ENCODE measurements at places on chromosomes 2 and 18. TPM values are rescaled to one million over a fixed set of nuclear protein-coding genes. Genes with fewer than 3 reads are reported as not detected.

DNA sequence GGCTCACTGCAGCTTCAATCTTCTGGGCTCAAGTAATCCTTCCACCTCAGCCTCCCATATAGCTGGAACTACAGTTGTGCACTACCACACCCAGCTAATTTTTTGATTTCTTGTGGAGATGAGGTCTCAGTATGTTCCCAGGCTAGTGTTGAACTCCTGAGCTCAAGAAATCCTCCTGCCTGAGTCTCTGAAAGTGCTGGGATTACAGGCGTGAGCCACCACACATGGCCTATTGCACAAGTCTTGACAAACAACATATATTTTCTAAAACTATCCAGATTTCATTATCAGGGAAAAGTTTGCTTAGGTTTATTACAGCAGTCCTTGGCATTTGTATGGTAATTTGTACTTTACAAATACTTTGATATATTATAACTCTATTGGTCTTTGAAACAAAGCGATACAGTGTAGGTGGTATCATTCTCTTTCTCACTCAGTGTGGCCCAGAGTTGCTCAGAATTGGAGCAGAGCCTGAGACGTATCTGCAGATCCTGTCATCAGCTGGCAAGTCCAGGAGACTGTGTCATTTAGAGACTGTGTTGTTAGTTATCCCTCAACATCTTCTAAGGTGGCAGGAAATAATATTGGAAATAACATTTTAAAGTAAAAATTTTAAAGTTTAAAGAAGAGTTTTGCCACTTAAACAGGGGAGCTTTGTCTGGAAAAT, 41.4 kb downstream of the PDK1 start:
- H3K36me3 ChIP-seq: peaks cover 81% of the 10 kb centered on the region
- no peak overlapping the region for H3K27ac ChIP-seq
- peaks cover 8% of the 10 kb centered on the region for H3K4me1 ChIP-seq
- no peaks in the 10 kb centered on the region for H3K27me3 ChIP-seq
- DNase-seq: no peak

GRCh38 chr2:103896182-103896581, 957.7 kb upstream of the POU3F3 start:
- no peak overlapping the region for H3K27ac ChIP-seq
- no peak for DNase-seq
- H3K4me3 ChIP-seq: no peak overlapping the region

DNA sequence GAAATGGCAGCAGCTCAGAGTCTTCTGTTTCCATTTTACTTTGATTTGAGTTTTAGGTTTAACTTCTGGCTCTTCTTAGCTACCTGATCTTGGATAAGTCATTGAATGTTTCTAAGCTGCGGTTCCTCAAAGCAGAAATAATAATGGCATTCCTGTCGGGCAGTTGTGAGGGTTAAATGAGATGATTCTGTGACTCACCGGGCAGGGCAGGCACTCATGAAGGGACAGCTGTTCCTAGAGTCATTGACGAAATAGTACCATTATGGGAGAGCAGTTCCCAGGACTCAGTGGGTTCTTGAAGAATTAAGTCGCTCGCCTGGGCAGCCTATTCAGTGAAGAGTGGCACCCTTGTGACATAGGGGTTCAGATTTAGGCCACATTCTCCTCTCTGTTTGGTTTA, 10.3 kb downstream of the TRIB2 start:
- no peak overlapping the region for H3K27ac ChIP-seq
- peaks cover 66% of the 10 kb centered on the region for H3K4me1 ChIP-seq
- no peak overlapping the region for H3K4me3 ChIP-seq
- DNase-seq: no peak

DNA sequence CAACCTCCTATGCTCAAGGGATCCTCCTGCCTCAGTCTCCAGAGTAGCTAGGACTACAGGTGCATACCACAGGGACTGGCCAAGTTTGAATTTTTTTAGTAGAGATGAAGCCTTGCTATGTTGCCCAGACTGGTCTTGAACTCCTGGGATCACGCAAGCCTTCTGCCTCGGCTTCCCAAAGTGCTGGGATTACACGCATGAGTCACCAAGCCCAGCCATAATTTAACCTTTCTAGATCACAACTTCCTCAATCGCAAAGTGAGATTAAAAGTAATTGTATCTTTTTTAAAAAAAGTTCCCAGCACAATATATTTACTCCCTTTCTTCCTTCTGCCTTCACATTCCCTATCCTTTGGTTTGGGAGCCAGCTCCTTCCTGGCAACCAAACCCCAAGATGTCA, 5.8 kb upstream of the PPP1CB start:
- no peak for DNase-seq
- H3K27ac ChIP-seq: no peak overlapping the region
- peaks cover 7% of the 10 kb centered on the region for H3K36me3 ChIP-seq
- no peak overlapping the region for H3K4me3 ChIP-seq
- no peaks in the 10 kb centered on the region for H3K27me3 ChIP-seq

DNA sequence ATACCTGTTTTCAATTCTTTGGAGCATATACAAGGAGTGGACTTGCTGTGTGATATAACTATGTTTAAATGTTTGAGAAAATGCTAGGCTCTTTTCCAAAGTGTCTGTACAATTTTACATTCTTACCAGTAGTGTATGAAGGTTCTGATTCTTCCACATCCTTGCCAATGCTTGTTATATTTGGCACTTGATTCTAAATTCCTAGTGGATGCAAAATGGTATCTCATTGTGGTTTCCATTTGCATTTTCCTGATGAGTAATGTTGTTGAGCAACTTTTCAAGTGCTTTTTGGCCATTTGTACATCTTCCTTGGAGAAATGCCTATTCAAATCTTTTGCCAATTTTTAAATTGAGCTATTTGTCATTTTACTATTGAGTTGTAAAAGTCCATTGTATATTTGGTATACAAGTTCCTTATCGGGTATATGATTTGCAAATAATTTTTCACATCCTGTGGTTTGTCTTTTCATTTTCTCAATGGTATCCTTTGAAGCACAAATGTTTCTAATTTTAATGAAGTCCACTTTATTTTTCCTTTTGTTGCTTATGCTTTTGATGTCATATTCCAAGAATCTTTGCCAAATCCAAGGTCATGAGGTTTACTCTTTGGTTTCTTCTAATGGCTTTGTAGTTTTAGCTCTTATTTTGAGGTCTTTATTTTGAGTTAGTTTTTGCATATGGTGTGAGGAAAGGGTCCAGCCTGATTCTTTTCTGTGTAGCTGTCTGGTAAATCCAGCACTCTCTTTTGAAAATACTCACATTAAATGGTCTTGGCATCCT, 33.2 kb upstream of the CWC22 start:
- H3K27ac ChIP-seq: no peak overlapping the region
- H3K36me3 ChIP-seq: no peaks in the 10 kb centered on the region
- no peak overlapping the region for H3K4me3 ChIP-seq
- H3K27me3 ChIP-seq: peaks cover 9% of the 10 kb centered on the region
- DNase-seq: no peak
- peaks cover 5% of the 10 kb centered on the region for H3K4me1 ChIP-seq

DNA sequence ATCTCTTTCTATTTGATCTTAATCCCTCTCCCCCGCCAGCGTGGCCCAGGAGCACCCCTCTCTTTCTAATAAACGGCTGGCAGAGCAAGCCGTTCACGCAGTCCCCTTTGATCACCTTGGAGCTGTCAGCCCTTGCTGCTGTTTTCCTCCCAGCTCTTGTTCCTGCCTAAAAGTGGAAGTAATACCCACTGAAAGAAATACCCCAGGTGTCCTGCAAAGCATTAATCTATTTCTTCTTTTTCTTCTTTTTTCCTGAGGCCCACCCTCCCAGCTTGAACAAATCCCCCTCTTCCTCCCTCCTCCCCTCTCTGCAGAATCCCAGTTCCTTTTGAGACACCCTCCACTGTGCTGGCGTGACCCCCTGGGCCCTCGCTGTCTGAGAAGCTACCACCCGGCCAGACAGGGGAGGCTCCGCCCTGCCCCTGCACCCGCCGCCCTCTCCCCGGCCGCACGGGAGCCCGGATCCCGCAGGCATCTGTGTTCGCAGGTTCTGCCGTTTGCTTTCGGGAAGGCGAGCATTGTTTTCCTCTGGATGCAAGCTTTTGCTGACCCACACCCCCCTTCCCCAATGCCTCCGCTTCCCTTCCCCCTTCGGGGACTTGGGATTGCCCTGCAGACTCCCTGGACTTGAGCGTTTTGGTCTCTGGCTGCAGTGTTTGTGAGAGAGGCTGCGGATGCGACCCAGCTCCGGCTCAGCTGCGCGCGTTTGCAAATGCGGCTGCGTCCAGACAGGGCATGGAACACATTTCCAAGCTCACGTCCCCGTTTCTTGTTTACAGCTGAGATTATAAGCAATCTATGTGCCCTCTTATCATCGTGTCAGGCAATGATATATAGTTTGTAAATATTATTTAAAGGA, 631.5 kb downstream of the NYAP2 start:
- no peak for DNase-seq
- H3K27me3 ChIP-seq: peaks cover 39% of the 10 kb centered on the region
- H3K36me3 ChIP-seq: no peaks in the 10 kb centered on the region
- no peak overlapping the region for H3K27ac ChIP-seq
- peak overlapping the region; percentile 33 for H3K4me3 ChIP-seq

DNA sequence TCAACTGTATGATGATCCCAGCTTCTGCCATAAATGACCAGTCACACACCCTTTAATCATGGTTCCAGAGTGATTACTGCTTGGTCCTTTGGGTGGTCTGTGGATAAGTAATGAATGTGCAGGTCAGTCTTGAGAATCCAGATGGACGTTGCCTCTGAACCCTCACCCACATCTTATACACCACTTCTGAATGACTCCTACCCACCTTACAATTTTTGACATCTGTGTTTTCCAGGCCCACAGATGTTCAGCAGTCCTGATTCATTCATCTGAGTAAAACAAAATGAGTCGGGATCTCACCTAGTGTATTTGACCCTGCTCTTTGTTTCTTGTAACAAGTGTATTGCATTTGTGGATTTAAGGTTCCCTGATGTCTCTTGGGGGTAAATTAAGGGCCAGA, 194.1 kb upstream of the CCDC68 start:
- no peaks in the 10 kb centered on the region for H3K27me3 ChIP-seq
- H3K27ac ChIP-seq: no peak overlapping the region
- no peak for DNase-seq
- H3K4me3 ChIP-seq: no peak overlapping the region
- H3K4me1 ChIP-seq: no peaks in the 10 kb centered on the region

- peaks cover 42% of the 10 kb centered on the region for H3K4me1 ChIP-seq
- no peaks in the 10 kb centered on the region for H3K27me3 ChIP-seq
- no peak for DNase-seq
- H3K36me3 ChIP-seq: peaks cover 66% of the 10 kb centered on the region
These were observed 36.2 kb downstream of the GLS start for GRCh38 chr2:190916829-190917228.

DNA sequence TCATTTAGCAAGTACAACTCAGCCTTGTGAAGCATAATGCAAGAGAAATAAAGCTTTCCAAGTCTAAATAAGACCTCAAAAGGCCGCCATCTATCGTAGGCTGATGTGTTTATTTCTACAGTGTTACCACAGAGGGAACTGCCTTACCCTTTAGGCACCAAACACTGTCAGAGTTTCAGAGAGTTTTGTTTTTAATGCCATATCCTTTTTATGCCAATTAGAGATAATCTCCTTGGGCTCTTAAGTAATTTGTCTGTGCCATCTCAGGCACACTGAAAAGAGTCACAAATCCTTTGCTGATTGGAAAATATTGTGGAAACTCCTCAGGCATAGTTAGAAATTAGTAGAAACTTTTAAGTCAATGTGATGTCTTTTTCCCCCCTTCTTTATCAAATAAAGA, 797.1 kb downstream of the SLC4A3 start:
- no peak overlapping the region for H3K27ac ChIP-seq
- H3K27me3 ChIP-seq: no peaks in the 10 kb centered on the region
- no peaks in the 10 kb centered on the region for H3K36me3 ChIP-seq
- no peak overlapping the region for H3K4me3 ChIP-seq

DNA sequence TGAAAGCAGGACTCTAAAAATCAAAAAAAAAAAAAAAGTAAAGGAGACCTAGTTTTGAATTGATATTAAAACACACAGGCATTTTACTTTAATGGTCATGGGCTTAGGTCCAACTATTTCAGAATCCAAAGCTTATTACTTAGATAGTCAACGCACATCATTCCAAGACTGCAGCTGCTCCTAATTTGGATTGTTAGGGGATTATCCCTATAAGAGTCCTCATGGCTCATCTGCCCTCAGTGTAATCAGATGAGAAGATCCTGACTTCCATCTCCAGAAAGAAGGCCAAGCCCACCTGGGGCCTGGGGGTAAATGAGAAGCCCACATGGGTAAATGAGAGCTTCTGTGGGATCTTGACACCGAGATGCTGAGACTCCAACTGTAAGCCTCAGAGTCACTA, 424.2 kb downstream of the NRXN1 start:
- no peak overlapping the region for H3K4me3 ChIP-seq
- no peaks in the 10 kb centered on the region for H3K36me3 ChIP-seq
- H3K27ac ChIP-seq: no peak overlapping the region
- H3K4me1 ChIP-seq: no peaks in the 10 kb centered on the region

GRCh38 chr2:15832849-15833680, 107.3 kb upstream of the MYCN start:
- no peaks in the 10 kb centered on the region for H3K36me3 ChIP-seq
- H3K4me3 ChIP-seq: no peak overlapping the region
- H3K4me1 ChIP-seq: no peaks in the 10 kb centered on the region
- no peak overlapping the region for H3K27ac ChIP-seq
- no peaks in the 10 kb centered on the region for H3K27me3 ChIP-seq

DNA sequence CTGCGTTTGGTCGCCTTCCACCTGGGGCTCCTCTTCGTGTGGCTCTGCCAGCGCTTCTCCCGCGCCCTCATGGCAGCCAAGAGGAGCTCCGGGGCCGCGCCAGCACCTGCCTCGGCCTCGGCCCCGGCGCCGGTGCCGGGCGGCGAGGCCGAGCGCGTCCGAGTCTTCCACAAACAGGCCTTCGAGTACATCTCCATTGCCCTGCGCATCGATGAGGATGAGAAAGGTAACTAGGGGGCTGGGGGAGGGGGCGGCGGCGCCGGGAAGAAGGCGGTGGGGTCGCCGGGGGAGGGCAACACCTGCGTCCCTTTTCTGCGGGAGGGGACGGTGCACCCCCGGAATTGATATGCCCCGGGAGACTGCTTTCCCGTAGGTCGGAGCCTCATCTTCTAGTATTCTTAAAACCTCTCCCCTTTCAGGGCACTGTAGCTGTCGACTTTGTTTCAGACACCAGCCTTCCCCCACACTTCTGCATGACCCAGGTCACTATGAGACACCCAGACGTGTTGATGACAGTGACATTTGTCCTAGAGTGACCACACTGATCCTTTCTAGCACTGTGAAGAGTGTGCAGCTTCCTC, 755 bp downstream of the SPAST start:
- H3K4me1 ChIP-seq: peaks cover 18% of the 10 kb centered on the region
- H3K27ac ChIP-seq: peak overlapping the region; percentile 89
- H3K4me3 ChIP-seq: peak overlapping the region; percentile 96
- peaks cover 5% of the 10 kb centered on the region for H3K36me3 ChIP-seq
- DNase-seq: peak; percentile 20
- H3K27me3 ChIP-seq: no peaks in the 10 kb centered on the region

Gene IL36B
- total RNA-seq: not detected

Gene SPHKAP
- not detected for total RNA-seq

Gene RBM44
- 1.0 TPM for total RNA-seq

Gene MAL
- total RNA-seq: 101 TPM

Gene CDH2
- 0.07 TPM for total RNA-seq

Gene VAMP8
- total RNA-seq: 99.7 TPM

Gene DLX2
- total RNA-seq: not detected

Gene AQP12A
- total RNA-seq: not detected

Measured in activated T-helper 2 cell treated with anti-CD3 and anti-CD28 coated beads, Interferon-gamma antibody, Interleukin-2, Interleukin-4, amounts not matched to agents 10 μg/mL and 5 μg/mL and 100 μg/mL, durations not matched to agents 14 hours and 24 hours and 36 hours (primary cell).